Stimulated activated CD8-positive, alpha-beta memory T cell treated with anti-CD3 and anti-CD28 coated beads, Interleukin-7, amount 100 ng/mL, for 1 hour (primary cell): ENCODE measurements at places on chromosomes 3 and 15.

GRCh38 chr3:31911124-31911523 is 69.9 kb downstream of the OSBPL10 start:
- DNase-seq, result no peak

DNA sequence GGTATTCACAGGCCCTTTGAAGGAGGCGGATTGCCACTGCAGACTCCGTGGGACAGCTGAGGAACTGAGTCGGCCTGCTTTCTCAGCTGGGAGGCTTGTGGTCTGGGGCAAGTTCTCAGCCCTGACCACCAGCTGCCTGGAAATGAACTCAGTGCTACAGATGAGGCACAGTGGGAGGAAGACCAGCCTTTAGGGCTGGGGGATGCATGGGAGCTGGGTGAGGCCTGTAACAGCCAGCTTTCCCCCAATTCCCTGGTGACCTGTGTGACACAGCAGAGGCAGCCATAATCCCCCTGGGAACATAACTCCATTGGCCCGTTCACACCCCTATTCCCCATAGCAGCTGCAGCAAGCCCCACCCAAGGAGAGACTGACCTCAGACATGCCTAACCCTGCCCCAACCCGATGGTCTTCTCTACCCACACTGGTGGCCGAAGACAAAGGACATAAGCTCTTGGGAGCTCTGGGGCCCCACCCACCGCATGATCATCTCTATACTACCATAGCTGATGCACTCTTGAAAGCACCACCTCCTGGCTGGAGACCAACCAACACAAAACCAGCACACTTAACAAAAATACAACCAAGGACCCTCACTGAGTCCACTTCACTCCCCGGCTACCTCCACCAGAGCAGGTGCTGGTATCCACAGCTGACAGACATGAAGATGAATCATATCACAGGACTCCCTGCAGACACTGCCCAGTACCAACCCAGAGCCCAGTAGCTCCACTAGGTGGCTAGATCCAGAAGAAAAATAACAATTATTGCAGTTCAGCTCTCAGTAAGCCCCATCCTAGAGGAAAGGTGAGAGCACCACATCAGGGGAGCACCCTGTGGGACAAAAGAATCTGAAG is 24.9 kb downstream of the ZMAT3 start:
- DNase-seq, result no peak

- DNase-seq, result no peak
Measured at GRCh38 chr15:59819092-59819491, 130.0 kb upstream of the BNIP2 start.

- DNase-seq, result peak; percentile 27
Measured at GRCh38 chr15:97909291-97909891, 51.1 kb upstream of the ARRDC4 start.

DNA sequence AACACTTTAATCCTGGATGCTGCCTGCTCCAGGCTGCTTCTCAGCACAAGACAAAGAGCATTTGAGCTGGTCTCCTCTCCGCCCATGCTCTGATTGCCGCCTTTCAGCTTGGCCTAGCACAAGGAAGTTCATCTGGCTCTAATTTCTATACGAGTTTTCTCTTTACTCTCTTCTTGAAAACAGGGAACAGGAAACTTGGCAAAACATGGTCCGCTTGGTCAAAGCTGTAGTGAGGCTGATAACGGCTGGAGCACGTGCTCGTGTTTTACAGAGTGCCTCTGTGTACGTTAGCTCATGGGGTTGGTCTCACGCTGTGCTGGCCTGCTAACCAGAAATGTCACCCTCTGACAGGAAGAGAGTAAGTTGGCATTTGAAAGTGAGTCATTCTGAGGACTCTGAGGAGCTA is 19.2 kb downstream of the RARRES1 start:
- DNase-seq, result no peak

GRCh38 chr15:67825881-67826716 is 790 bp downstream of the SKOR1 start:
- no peak for DNase-seq

DNA sequence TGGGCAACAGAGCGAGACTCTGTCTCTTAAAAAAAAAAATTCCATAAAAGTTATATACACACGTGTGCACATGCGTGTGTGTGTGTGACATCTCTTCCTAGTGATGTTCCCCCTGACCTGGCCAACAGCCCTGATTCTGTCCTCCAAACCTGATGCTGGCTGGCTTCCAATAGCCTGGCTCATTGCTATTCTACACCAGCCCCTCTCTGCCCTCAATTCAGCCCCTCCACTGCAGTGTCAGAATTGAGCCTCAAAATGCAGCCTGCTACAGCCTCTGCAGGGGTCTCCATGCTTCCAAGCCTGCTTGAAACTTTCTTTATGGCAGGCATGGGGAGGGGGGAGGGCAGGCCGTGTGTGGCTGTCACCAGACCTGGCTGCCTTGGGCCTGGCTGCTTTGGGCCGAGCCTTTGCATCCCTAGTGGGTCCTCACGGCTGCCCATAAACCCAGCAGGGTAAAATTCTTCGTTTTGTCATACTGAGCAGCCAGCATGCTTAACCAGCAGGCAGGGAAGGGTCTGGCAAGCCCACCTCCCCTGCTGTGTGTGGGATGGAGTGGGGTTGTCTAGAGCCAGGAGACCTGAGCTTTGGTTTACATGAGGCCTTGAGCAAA is 22.7 kb upstream of the DOCK3 start:
- DNase-seq, result no peak

GRCh38 chr3:138367326-138367850 is 19.0 kb downstream of the MRAS start:
- no peak for DNase-seq

- DNase-seq, result no peak
Measured at GRCh38 chr15:56017511-56017910, 24.1 kb upstream of the NEDD4 start.

DNA sequence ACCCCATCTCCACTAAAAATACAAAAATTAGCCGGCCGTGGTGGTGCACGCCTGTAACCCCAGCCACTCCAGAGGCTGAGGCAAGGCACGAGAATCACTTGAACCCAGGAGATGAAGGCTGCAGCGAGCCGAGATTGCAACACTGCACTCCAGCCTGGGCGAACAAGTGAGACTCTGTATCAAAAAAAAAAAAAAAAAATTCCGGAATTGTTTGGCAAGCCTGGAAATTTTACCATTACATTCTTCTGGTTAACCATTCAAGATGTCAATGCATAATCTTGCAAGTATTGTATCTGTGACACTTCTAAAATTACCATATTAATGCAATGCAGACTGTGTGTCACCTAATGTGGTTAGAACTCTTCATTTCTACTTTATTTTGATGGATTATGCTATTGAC is 67.0 kb downstream of the CSNK1G1 start:
- DNase-seq, result no peak

- no peak for DNase-seq
Measured at GRCh38 chr15:70643783-70644125, 119.6 kb downstream of the UACA start.

DNA sequence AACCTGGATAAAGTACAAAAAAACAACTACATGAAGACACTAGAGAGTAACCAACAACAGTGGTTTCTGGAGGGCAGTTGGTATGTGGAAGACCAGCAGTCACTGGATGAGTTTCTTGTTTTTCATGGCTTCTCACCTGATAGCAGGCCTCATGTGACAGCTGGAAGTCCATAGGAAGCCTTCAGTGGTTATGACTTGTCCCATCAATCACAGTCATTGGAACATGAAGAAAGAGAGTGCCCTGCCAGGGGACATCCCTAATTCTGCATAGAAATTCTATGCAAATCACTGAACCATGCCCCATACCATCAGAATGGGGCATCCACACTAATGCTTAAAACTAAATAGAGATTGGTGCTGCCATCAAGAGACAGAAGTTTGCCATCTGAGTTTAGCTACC is 81.6 kb downstream of the AKAP13 start:
- DNase-seq, result no peak

DNA sequence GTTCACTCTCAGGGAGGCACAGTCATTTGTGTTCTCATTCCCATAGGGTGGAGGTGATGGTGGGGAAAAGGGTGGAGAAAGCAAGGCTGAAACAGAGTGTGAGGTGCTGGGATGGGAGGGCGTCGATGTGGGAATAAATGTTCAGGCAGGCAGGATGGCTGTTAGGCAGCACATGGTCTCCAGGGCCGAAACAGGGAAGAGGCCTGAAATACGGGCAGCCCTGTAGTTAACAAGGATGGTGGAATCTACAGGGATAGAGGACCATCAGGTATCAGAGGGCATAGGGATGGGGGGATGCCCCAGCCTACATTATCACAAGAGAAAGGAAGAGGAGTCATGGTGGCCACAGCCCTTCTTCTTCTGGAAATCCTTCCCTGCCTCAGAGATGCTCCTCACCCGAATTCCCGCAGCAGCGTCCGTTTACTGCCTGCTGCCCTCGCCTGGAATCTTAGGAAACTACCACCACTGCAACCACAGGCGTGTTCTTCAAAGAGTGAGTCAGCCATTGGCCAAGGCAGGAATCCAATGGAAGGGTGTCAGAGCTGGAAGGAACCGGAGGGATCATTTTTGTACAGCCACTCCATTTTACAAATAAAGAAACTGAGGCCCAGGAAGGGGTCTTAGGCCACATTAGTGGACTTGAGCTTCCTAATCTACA is 49.7 kb upstream of the POMGNT2 start:
- DNase-seq, result no peak

GRCh38 chr3:18466136-18466535 is 41.0 kb upstream of the SATB1 start:
- no peak for DNase-seq

DNA sequence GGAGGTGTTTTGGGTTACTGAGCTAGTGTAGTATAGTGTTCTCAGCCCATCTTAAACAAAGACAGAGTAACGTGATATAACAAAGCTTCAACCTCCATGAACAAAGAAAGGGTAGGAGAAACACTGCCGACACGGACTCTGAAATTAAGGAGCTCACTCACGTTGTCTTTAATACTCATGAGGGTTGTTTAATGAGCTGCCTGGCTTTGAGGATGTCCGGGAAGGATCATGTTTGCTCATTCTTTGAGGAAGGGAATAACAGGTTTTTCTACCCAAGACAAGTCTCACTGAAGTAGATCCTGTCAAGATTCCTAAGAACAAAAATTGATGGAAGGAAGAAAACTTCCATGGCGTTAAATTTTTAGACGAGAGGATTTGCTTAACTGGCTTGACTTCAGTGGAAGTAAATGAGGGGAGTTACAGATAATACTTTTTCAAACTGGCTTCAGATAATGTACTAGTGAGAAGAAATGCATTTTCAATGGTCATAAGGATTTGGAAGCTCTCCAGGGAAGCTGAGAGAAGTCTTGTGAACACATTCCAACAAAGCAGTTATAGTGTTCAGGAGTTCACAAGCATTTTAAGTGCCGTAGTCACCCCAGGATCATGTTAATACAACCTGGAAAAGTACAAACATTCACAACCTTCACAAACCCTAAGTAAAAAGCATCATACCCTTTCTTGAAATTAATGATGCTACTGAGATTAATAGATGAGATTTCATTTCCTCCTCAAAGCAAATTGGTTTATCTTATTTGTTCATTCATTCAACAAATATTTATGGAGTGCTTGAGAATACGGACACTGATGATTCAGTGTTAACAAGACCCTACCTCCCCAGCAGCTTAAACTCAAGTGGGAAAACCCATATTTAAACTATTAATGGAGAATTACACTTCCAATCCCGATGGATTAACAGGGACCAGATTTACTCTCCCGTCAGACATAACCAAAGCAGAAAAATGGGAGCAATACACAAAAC is 101.5 kb downstream of the SHQ1 start:
- no peak for DNase-seq

- no peak for DNase-seq
Measured at GRCh38 chr3:63961891-63962290, 49.7 kb upstream of the SCAANT1 start.

GRCh38 chr15:57541805-57542504 is 49.7 kb upstream of the MYZAP start:
- DNase-seq, result no peak

- no peak for DNase-seq
Measured at GRCh38 chr3:16124636-16125035, 49.8 kb upstream of the GALNT15 start.

- no peak for DNase-seq
Measured at GRCh38 chr3:114519415-114519814, 225.6 kb downstream of the TIGIT start.

GRCh38 chr3:143594206-143594605 is 254.1 kb downstream of the SLC9A9 start:
- no peak for DNase-seq

DNA sequence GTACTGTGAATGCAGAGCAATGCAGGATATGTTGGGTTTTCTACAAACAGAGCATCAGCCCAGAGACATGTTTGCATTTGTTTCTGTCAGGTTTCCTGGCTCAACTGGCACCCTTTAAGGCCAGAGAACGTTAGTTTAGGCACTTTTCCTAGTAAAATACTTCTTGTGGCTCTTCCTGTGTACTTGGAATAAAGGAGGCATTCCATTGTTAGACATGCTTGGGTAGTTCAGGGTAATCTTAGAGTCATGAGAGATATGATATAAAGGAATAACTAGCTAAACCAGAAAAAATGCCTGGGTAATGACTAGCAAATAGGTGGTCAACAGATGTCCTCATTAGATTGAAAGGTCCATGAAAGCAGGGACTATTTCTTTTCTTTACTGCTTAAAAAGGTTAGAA is 60.4 kb upstream of the RBM5 start:
- DNase-seq, result no peak

GRCh38 chr15:40292246-40292645 is 9.4 kb upstream of the ANKRD63 start:
- no peak for DNase-seq

GRCh38 chr15:51170882-51171633 is 76.4 kb upstream of the TNFAIP8L3 start:
- DNase-seq, result no peak

GRCh38 chr3:124333931-124334640 is 342.2 kb upstream of the ROPN1 start:
- DNase-seq, result no peak

GRCh38 chr3:42451546-42452230 is 41.3 kb upstream of the LYZL4 start:
- DNase-seq, result no peak

GRCh38 chr15:90002428-90002844 is 1.3 kb downstream of the ZNF710 start:
- DNase-seq, result no peak
